Neural crest cell (in vitro differentiated cells): ENCODE measurements at places on chromosomes 3 and 15.

DNA sequence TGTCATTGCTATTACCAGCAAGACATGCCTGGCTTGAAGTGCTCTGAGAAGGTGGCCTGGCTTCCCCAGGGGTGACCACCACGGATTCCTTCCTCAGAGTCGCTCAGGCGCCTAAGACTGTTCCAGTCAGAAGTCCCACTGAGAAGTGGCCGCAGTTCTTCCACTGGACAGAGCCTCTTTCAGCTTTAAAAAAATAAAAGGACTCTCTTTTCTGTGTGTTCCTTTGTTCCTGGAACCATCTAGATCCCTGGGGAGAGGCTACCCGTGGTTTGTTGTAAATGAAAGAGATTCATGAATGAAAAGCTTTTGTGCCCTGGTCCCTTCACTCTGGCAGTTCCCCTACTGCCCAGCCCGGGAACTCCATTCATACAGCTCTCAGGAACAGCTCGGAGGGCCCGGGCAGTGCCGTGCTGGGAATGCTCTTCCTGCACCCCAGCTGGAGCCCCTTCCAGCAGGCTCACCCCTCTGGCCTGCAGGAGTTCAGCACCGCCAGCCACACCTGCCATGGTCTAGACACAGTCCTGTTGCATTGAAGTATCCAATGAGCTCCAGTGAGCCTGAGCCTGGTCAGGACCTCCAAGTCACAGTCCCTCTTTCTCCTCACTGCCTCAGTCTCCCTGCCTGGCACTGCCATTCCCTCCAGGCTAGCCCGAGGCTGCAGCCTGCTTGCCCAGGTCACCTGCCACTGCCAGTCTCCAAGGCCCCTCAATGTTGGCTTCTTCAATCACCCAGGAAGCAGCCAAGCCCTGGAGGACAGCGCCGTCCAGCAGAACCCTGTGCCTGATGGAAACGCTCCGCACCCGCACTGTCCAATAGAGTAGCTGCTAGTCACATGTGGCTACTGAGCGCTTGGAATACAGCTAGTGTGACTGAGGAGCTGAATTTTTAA is 75.4 kb downstream of the XXYLT1 start:
- peak; percentile 54 for DNase-seq

GRCh38 chr15:63945838-63946298 is 100.4 kb downstream of the DAPK2 start:
- DNase-seq: no peak

DNA sequence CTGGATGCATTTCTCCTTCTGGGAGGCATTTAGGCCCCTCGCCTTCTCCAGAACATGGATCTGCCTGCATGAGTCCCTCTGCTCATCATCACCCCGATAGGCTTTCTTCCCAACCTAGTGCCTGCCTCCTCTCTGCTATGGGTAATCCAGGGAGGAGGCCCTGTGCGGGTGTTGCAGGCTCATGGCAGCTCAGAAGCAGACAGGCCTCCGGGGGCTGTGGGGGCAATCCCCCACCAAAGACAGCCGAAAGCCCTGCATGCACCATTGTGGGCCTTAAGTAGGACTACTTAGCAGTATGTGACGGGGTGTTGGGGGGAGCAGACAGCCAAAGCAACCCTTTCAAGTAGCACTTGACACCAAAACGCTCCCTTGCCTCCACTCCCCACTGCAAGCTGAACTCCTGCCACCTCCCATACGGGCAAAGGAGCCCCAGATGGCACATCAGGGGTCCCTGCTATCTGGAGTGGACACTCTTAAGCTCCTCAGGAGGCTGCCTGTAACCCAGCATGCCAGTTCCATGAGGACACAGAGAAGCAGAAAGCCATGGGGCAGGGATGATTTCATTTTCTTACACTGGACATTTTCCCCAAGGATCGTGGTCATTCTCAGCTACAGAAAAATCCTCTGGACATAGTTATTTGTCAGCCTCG is 98.8 kb upstream of the HACD2 start:
- no peak for DNase-seq

DNA sequence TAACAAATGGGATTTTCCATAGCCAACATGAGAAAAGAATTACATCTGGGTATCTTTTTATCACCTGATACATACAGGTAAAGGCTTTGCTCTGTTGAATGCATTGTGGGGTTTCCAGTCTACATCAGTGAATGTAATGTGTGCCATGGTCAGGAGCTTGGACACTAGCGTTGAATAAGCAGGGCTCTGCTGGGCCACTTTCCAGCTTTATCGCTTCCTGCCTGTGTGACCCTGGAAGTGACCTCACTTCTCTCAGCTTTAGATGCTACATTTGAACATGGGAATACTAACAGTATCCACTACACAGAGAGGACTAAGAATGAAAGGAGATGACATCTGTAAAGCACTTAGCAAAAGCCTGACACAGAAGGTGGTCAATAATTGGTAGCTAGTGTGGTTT is 40.1 kb downstream of the TTC23 start:
- no peak for DNase-seq

- DNase-seq: peak; percentile 42
Observed at GRCh38 chr3:72591522-72592421, 256.5 kb downstream of the SHQ1 start.

- no peak for DNase-seq
Observed at GRCh38 chr3:141738891-141739363, 829 bp downstream of the RNF7 start.

DNA sequence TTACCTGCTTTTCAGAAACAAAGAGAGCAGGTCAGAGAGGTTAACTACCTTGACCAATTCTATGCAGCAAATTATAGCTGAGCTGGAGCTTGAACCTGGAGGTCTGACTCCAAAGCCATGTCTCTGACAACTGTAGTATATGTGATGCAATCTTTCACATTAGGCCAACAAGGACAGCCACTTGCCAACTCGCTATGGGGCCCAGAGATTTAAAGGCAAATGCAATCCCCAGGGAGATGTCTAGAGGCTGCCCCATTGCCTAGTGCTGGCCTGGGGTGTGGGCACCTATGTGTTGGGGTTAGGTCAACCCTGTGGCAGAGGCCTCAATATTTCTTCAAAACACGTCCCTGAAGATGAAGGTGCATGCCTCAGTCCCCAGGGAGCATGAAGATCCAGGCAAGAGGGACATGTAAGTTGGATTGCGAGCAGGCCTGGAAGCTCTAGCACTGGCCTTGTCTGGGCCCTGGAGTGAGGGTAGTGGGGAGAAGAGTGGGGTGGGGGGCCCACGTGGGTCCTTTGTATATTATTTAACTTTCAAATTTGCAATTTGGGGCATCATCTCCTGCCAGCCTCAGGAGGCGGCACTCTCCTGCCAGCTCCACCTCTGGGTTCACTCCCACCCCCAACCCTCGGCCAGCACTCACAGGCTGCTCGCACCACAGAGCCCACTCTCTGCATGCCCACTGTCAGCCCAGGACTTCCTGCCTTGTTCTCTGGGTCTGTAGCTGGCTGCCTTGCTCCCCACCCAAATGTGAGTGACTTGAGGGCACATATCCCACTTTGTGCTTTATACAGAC is 64.3 kb downstream of the SLC12A8 start:
- no peak for DNase-seq

- no peak for DNase-seq
Observed at GRCh38 chr3:63976161-63976871, 47.0 kb downstream of the PSMD6 start.

DNA sequence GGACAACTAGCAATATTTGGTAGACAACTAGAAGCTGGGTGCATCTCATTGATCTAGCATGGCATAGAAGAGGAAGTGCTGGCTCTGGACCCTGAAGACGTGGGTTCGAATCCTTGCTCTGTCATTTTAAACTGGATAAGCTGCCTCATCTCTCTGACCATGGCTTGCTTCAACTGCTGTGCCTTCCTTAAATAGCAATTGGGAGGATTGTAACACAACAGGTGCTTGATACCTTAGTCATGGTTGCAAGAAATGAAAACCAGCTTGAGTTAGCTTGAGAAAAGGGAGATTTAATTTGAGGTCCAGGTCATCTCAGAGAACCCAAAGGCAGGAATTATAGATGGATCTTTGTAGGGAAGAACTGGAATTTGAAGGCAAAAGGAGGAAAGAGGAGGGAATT is 14.8 kb upstream of the RGMA start:
- DNase-seq: no peak

GRCh38 chr3:108183181-108183580 is 39.0 kb downstream of the IFT57 start:
- no peak for DNase-seq

- no peak for DNase-seq
Observed at GRCh38 chr3:101702726-101703125, 16.2 kb upstream of the RPL24 start.

GRCh38 chr15:85752124-85752475 is 42.6 kb downstream of the KLHL25 start:
- DNase-seq: peak; percentile 21

- no peak for DNase-seq
Observed at GRCh38 chr3:52777959-52778805, 783 bp downstream of the ITIH1 start.

GRCh38 chr3:9582332-9582731 is 28.7 kb upstream of the LHFPL4 start:
- DNase-seq: no peak

DNA sequence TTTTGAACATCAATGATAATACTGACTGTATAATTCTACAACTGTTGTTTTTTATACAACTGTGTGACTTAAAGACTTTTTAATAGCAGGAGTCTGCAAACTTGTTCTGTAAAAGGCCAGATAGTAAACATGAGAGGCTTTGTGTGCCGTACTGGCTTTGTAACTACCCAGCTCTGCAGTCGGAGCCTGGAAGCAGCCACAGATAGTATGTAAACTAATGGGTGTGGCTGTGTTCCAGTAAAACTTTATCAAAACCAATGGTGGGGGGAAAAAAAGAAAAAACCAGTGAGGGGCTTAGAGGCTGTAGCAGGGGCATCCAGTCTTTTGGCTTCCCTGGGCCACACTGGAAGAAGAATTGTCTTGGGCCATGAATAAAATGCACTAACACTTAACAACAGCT is 11.9 kb downstream of the ASB7 start:
- DNase-seq: no peak

DNA sequence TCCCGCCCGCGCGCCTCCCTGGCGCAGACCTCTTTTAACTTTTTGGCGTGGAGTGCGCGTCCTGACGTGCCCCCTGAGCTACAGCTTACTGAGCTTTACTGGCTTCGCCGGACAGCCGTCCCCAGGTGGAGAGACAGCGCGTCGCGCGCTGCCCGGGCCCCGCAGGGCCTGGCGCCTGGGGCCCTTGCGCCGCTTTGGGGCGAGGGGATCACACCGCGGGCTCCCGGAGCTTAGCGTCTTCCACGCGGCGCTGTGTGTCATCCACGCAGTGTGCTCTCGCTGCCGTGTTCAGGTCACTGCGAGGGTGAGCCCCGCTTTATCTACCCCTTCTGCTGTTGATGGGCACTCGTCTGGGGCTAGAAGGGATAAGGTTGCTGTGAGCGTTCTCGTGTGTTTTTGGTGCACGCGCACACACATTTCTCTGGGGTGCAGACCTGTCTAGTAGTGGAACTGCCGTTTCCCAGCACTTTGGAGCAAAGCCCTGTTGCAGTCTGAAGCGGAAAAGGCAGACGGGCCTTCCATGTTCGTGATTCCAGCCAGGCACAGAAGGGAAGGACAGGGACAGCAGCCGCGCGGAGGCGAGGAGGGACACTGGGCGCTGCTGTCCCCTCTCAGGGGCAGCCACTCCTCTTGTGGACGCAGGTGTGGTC is 33.1 kb upstream of the ALDH1L1 start:
- no peak for DNase-seq

DNA sequence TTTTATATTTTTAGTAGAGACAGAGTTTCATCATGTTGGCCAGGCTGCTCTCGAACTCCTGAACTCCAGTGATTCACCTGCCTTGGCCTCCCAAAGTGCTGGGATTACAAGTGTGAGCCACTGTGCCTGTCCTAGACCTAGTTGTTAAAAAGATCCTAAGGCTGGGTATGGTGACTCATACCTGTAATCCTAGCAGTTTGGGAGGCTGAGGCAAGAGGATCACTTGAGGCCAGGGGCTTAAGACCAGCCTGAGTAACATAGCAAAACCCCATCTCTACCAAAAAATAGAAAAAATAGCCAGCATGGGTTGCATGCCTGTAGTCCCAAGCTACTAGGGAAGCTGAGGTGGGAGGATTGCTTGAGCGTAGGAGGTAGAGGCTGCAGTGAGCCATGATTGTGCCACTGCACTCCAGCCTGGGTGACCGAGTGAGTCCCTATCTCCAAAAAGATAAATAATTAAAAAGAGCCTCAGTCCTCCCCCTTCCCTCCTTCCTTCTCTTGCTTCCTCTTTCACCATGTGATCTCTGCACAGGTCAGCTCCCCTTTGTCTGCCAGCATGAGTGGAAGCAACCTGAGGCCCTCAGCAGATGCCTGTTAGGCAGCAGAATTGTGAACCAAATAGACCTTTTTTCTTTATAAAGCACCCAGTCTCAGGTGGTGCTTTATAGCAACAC is 9.8 kb upstream of the FNDC3B start:
- no peak for DNase-seq
